Activated gamma-delta T cell treated with anti-CD3 and anti-CD28 coated beads, Interleukin-2, amount 50 U/mL, for 16 hours (primary cell): ENCODE measurements at places on chromosomes 11 and 22.

DNA sequence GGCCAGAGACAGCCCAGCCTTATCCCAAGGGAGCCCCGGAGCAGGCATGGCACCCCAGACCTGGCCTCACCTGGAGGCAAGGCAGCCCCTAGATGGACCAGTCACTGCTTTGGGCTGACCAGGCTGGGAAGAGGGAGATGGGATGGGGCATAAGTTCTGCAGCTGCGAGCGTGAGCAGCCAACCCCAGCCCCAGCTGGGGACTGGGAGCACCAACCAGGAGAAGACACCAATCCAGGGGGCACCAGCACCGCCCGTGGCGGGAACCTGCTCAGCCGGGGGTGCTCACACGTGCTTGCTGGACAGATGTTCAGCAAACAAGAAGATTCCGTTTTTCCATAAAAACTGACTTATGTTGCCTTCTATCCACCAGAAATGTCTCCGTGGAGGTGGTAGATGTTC, 16.2 kb upstream of the FADD start:
- DNase-seq, result no peak

DNA sequence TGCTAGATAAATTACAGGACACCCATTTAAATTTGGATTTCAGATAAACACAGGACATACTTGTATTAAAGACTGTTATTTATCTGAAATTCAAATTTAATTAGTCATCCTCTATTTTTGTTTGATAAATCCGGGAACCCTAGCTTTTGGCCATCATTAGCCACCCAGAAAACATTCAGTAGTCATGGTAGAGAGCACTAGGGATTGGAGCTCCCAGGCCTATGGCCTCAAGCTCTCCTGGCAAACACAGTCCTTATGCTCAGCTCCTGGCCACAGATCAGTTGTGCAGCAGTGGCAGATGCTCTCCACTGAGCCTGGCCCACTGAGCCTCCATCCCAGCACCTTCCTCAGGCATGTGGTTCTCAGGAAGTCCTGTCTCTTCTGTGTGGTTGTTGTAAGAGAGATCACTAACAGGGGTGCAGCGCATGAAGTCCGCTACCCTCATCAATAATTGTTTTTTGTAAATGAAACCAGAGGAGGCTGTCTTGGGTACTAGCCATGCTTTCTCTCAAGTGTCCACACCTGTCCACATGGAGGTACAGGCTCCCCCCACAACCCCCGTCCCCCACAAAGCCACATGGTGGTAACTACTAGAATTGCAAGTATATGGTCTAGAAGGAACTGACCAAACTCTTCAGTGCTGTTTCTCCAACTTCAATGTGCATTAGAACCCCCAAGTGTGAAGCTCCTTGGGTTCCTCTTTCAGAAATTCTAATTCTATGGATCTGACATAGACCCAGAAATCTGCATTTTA, 1.1 kb upstream of the IRAG1 start:
- DNase-seq, result no peak

DNA sequence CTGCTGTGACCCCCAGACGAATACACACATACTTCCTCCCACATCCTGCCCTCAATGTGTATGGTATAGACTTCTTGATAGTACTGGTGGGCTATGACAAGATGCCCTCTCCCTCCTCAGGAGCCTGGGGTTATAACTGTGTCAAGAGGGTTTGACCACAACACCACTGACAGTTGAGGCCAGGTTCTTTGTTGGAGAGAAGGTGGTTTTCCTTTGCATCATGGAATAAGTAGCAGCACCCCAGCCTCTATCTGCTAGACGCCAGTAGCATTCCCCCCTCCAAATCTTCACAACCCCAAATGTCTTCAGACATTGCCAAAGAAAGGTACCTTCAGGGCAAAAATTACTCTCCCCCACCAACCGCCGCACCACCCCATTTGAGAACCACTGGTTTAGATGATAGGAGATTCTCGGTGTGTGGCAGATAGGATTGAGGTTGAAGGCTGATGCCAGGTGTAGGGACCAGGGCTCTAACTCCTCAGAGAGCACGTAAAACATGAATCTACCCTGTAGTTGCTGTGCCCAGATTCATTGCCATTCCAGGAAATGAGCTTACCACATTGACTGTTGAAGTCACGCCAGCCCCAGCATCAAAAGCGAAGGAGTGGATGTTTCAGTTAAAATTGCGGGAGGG, 5.5 kb upstream of the MYO18B start:
- DNase-seq, result no peak

DNA sequence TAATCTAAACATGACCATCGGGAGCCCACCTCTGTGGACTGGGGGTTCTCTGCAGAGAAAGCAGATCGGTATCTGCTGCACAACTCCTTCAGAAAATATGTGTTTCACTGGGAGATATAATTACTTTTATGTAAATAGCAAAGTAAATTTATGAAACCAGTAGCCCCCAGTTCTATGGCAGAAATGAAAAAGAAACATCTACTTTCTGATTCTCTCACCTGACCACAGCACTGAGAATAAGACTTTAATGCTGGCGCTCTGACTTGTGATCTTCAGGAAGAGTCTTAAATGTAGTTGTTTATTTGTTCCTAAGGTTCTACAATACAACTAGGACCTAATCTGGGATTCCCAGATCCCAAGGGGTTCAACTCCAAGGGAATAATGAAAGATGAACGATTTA, 518.0 kb downstream of the DLG2 start:
- DNase-seq, result no peak

DNA sequence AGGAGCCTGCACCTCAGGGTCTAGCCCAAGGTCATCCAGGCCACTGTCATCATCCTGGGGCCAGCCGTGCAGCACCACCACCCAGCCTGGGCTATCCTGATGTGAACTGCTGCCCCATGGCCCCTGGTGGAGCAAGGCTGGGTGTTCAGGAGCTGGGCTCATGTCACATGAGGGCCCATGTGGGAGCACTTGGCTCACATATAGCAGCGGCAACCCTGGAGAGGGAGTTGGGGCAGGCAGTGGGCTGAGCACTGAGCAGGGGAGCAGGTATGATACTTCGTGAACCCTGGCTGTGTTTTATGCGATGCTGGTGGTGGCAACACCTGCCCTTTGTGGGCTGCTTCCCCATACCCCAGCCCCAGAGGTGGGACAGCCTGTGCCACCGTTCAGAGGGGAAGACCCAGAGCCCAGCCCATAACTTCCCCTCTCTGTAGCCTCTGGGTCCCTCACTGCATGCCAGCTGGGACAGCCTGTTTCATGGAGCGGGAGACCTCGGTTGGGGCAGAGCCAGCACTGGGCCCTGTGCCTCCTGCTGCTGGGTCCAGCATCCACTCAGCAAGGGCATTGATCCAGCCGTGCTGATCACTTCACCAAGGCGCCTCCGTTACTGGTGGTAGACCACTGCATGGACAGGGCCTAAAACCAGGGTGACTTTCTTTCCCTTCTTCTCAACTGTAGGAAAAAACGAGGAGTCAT, 62.5 kb upstream of the SUSD2 start:
- DNase-seq, result no peak

DNA sequence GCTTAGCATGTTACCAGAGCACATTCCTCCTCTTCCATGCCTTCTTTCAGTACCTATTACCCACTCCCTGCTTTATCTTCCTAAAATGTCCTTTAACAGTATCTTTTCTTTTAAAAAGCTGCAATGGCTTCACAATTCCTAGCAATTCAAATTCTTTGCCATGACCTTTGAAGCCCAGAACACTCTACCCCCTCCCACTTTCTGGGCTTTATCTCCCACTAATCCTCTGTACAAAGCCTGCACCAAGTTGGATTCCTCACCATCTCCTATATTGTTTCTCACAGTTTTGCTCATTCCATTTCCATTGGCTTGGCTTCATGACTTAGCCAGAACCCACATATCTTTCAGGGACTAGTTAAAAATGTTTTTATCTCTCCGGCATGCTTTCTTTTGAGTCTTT, 80.9 kb downstream of the FAM76B start:
- no peak for DNase-seq

DNA sequence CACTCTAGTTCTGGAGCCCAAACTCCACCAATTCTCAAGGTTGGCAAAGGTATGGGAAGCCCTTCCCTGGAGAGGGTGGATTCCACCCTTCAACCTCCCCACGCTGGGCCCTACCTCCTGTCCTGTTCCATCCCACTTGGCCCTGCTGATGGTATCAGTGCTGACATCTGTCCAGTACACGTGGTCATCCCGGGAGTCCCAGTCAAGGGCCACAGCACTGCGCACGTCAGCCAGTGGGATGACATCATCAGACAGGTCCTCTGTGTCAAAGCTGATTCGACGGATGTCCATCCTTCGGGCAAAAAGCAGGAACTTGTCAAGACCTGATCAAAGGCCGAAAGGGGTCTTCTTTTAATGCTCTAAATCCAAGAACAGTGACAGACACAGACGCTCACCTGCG, 32.1 kb downstream of the LRP4 start:
- DNase-seq, result no peak

DNA sequence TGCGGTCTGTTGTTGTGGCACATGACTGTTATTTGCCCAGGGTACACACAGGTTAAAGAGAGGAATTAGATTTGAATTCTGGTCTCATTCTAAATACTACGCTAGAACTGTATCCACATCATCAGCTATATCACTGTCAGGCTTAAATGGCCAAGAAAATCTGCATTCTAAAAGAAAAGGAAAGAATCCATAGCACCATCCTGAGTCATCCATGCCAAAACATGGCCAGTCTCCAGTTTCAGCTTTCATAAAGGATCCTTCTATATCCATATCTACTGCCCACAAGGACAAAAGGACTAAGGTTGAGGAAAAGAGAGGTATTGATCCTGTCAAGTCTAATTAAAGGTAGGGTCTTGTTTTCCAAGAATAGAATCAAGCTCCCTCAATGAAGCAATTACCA, 73.6 kb upstream of the GDPD4 start:
- DNase-seq, result no peak

- no peak for DNase-seq
Measured at GRCh38 chr11:86553265-86553664, 119.2 kb downstream of the ME3 start.

- no peak for DNase-seq
Measured at GRCh38 chr11:27266125-27266524, 96.9 kb downstream of the CCDC34 start.

DNA sequence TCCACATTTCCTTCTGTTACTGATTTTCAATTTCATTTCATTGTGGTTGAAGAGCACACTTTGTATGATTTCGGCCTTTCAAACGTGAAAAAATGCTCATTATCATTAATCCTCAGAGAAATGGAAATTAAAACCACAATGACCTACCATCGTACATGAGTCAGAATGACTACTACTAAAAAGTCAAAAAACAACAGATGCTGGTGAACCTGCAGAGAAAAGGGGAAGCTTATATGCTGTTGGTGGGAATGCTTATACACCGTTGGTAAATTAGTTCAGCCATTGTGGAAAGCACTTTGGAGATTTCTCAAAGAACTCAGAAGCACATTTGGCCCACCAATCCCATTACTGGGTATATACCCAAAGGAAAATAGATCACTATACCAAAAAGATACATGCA, 57.6 kb downstream of the DLG2 start:
- DNase-seq, result no peak

DNA sequence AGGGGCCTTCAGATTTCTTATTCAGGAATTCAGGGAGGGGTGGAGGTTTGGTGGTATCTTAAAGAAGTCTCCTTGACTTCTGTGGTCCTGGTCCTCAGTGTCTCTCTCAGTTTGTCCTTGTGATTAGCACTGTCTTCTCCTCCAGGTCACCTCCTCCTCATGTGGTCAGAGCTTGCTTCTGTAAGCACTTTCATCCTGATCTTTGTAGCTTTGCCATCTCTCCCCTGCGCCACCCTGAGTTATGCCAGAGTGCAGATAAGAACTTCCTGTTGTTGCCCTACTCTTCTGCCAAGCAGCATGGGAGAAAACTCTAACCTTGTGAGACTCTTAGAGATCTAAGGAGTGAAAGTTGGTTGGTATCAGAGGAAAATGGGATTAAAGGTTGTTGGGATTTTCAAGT, 30.9 kb downstream of the MICAL2 start:
- DNase-seq, result no peak
